ENCODE measurements at places on chromosomes 6 and 20. TPM values are rescaled to one million over a fixed set of nuclear protein-coding genes. Genes with fewer than 3 reads are reported as not detected.

DNA sequence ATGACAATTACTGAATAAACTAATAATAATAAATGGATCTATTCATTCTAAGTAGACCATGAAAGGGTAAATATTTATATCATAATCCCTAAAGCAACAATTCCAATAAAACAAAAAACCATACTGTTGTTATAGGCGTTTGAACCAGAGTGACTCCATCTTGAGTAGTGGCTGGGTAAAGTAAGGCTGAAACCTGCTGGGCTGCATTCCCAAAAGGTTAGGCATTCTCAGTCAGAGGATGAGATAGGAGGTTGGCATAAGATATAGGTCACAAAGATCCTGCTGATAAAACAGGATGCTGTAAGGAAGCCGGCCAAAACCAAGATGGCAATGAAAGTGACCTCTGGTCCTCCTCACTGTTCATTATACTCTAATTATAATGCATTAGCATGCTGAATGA is 8.3 kb downstream of the OR2H1 start:
- no peak overlapping the region for H3K4me3 ChIP-seq
- H3K27ac ChIP-seq = no peak overlapping the region
- H3K36me3 ChIP-seq = no peaks in the 10 kb centered on the region
- H3K27me3 ChIP-seq = no peaks in the 10 kb centered on the region
- DNase-seq = no peak

- DNase-seq = no peak
- H3K4me1 ChIP-seq = peaks cover 33% of the 10 kb centered on the region
- no peak overlapping the region for H3K4me3 ChIP-seq
- no peak overlapping the region for H3K27ac ChIP-seq
- H3K36me3 ChIP-seq = no peaks in the 10 kb centered on the region
- no peaks in the 10 kb centered on the region for H3K27me3 ChIP-seq
Observed at GRCh38 chr6:47170617-47170947, 128.4 kb upstream of the ADGRF1 start.

The NOX3 gene
- not detected for total RNA-seq

DNA sequence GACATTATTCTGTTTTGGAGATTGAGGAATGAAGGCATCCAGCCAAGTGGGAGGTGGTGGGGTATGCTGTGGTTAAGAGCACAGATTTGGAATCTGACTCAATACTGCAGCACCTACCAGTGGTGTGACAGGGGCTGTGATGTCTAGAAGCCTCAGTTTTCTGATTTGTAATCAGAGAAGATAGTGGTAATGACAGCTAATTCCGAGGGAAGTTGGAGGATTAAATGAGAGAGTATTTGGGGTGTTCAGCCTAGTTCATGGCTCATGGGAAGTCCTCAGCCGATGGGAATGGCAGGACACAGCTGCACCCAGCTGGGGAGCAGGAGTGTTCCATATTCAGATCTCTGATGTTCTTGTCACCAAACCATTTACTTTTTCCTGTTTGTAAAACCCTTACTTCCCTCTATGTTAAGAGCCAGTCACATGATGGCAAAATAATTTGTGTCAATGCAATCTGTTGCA is 9.3 kb downstream of the SLC9A8 start:
- peaks cover 34% of the 10 kb centered on the region for H3K36me3 ChIP-seq
- no peaks in the 10 kb centered on the region for H3K27me3 ChIP-seq
- H3K4me3 ChIP-seq = no peak overlapping the region
- peaks cover 18% of the 10 kb centered on the region for H3K4me1 ChIP-seq
- DNase-seq = peak; percentile 74

DNA sequence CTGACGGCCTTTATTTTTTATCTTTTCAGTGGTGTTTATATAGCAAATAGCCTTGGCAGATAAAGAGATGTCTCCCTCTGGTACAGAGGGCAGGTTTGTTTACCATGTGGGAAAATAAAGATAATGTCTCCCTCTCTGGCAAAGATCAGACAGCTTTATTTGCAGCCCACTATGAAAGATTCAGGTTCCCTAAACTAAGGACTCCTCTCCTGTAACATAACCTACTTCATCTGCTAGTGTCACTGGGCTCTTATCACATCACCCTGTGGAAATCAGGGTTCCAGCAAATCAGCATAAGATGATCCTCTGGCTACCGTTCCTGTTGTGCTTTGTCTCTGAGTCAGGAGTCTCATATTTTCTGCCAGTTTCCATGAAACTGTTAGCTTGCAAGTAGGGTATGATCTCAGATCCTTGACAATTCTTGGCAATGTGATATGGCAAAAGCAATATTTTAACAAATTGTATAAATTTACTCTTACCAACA is 3.1 kb downstream of the FBXL4 start:
- peak; percentile 71 for DNase-seq
- no peaks in the 10 kb centered on the region for H3K36me3 ChIP-seq
- H3K27me3 ChIP-seq = no peaks in the 10 kb centered on the region
- peaks cover 16% of the 10 kb centered on the region for H3K4me1 ChIP-seq
- no peak overlapping the region for H3K27ac ChIP-seq

- peaks cover 17% of the 10 kb centered on the region for H3K4me1 ChIP-seq
- no peak overlapping the region for H3K4me3 ChIP-seq
- H3K27ac ChIP-seq = no peak overlapping the region
- H3K27me3 ChIP-seq = no peaks in the 10 kb centered on the region
- no peak for DNase-seq
Observed at GRCh38 chr20:25198663-25199383, 3.3 kb downstream of the ENTPD6 start.

Measured in osteoblast (primary cell).